ENCODE measurements at places on chromosomes 3 and 15.

GRCh38 chr3:195256639-195257453 lies 14.1 kb downstream of the XXYLT1 start:
- no peak for DNase-seq

DNA sequence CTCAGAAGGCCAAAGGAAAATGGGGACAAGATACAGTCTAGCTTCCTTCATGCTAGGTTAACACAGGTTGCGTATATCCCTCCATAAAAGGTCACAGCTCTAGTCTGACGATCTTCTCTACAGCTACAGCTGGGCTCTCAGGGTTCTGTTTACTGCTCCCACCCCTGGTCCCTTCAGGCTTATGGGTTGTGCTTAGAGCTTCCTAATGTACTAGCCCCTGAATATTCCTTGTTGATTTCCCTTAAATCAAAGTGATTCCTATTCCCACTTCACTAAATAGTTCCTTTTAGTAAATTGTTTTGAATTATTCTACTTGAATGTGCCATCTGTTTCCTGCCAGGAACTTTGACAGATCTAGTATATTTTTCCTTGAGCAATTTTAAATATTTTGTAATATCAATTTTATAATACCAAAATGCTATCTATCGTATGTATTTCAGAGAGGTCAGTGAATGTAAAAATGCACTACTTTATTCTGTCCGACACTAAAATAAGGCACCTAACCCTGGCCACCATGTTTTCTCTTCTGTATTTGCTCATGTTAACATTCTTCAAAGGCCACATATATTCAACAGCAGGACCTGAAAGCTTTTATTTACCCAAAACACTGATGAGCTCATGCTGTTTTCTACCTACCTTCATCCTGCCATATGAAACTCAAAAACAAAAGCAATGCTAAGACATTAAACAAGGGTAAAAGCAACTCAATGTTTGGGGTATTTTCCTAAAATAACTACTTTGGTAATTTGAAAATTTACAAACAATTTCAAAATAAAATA lies 92.8 kb upstream of the TGFBR2 start:
- no peak for DNase-seq

DNA sequence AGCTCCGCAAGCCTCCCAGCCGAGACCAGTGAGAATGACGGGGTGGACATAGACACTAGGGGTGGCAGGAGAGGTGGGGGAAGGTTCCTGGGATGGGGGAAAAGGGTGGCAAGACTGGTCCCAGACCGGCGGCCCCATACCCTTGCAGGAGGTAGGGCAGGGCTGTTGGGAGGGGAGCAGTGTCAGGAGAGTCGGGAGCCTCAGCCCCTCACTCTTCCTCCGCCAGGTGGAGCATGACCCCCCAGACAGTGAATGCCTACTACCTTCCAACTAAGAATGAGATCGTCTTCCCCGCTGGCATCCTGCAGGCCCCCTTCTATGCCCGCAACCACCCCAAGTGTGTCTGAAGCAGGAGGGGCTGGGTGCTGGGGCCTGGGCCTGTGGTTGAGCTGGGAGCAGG lies 8.7 kb upstream of the PSMD2 start:
- DNase-seq: no peak

DNA sequence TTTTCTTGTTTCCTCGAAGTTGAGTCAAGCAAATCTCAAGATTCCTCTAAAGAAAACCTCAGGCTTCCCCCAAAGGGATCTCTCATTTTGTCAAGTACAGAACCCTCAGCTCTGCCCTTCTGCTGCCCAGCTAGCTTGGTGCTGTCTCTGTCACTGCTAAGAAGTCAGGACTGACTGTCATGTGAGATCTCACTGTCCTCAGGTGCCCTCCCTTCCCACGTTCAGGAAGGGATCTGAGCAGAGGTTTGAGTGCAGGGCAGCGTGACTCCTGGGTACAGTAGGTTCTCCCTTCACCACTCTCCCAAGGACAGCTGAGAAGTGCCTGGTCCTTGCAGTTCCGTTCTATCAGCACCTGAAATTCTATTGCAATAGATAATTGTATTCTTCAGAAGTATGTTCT lies 229.7 kb downstream of the SLCO3A1 start:
- DNase-seq: no peak

DNA sequence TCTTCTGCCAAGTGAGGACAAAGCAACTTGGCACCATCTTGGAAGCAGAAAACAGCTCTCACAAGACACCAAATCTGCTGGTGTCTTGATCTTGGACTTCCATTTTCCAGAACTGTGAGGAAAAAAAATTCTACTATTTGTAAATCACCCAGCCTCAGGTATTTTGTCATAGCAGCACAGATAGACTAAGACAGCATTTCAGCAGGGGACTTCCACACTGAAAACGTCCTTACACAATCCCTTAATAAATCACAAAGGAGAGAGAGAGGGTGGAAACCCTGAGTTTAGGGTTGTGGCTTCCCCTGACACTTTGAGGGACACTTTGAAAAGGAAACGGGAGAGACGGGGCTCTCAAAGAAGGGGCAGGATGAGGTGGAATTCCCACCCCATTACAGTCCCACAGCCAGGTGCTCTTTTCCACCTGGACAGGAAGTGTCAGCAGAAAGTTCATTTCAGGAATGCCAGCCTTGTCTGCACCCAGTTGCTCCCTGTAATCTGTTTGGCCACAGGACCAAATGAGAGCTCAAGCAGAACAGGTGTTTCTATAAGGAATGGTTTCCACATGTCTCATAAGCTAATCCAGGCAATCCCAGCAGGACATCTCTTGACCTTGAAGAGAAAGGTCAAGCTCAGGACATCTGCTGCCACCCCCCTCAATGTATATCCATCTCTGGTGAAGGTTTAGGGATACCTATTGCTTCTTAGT lies 51.3 kb downstream of the MYLK start:
- DNase-seq: no peak

DNA sequence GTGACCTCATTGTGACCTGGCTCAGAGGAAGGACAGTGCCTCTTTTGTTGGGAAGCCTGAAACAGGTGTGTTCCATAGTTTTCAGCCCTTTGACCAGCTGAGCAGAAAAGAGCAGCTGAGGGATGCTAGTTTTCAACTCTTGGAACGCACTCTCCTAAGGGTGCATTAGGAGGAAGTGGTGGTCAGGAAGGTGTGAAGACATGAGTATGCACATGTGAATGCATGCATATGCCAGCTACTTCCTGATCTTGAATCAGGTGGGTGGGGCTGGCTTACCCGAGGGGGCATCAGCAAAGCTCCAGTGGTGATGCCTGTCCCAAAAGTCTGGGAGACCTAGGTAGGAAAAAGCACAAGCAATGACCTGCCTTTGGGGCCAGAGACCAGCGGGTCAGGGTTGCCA lies 23.3 kb upstream of the CEMIP start:
- DNase-seq: no peak

GRCh38 chr15:91694831-91695210 lies 158.7 kb upstream of the SLCO3A1 start:
- DNase-seq: no peak

- DNase-seq: no peak
These were observed 28.1 kb downstream of the CHST14 start for GRCh38 chr15:40498891-40499290.

DNA sequence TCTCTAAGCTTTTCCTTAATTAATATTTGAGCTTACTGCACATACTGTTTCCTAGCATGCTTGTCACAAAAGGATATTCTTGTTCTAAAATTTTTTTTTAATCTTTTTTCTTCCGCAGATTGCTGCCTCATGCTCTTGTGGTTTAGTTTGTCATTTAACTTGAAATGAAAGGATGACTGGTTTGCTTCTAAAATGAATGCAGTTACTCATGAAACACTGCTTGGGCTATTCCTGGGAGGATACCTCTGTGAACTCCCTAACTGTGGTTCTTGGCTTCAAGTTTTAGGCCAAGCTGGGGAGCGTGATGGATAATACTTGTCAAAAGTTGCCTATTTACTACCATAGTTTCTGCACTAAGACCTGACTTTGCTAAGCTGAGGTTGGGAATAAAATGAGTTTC lies 64.0 kb downstream of the USP13 start:
- DNase-seq: no peak

GRCh38 chr3:173826416-173826815 lies 428.9 kb downstream of the NLGN1 start:
- DNase-seq: no peak

DNA sequence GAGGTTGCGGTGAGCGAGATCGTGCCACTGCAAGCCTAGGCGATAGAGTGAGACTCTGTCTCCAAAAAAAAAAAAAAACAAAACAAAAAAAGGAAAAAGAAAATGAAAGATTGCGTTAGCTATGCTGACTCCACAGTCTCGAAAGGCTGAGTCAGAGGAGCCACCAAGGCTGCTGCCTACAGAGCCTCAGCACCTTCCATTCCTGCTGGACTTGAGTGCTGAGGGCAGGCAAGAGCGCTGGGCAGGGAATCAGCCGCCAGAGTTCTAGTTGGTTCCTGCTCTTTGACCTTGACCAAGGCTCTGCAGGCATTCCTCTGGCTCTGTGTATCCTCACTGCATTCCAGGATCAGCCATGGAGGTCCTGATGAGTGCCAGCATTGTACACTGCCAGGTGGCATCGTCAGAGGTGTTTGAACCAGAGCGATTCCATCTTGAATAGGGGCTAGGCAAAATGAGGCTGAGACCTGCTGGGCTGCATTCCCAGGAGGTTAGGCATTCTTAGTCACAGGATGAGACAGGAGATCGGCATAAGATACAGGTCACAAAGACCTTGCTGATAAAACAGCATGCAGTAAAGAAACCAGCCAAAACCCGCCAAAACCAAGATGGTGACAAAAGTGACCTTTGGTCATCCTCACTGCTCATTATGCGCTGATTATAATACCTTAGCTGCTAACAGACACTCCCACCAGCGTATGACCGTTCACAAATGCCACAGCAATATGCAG lies 5.9 kb downstream of the MESP2 start:
- no peak for DNase-seq

DNA sequence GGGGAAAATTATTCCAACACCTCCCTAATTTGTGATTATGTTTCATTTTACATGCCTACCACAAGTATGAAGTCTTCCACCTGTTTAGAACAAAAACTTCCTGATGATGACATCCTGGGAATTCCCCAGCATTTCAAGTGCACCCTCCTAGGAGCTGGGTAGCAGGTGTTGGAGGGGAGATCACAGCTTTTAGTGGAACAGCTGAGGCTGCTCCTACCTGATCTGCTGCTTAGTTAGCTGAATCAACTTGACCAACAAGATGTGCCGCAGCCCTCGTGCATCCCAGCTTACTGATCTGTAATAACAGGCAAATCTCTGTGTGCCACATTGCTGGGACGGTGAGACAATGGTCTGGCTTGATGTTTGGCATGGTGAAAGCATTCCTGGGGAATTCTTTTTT lies 29.7 kb downstream of the TRAK1 start:
- no peak for DNase-seq

DNA sequence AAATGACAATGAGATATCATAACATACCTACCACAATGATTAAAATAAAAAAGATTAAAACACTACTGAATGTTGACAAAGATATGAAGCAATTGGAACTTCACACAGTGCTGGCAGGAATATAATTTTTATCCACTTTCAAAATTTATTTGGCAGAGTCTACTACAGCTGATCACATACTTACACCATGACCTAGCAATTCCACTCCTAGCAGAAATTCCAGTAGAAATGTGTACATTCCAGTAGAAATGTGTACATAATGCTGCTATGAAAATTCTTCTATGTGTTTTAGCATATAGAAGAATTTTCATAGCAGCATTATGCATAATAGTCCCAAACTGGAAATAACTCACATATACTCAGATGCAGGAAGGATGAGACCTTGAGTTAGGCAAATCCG lies 43.5 kb downstream of the IFT57 start:
- no peak for DNase-seq

DNA sequence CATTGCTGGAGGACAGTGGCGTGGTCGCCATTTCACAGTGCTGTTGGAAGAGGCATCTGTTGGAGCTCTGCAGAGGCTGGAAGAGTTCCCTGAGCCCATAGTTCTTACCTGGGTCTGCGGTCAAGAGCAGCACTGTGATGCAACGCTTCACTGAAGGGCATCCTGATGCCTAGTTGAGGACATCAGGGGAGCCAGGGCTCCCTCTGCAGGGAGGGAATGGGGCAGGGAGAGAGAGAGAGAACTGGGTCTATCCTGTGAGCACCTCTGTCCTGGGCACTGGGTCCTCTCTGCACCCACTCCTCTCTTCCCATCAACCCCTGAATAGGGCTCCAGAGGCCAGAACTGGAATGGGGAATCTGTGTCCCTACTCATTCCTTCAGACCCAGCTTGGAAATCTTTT lies 23.9 kb upstream of the MOBP start:
- DNase-seq: no peak

DNA sequence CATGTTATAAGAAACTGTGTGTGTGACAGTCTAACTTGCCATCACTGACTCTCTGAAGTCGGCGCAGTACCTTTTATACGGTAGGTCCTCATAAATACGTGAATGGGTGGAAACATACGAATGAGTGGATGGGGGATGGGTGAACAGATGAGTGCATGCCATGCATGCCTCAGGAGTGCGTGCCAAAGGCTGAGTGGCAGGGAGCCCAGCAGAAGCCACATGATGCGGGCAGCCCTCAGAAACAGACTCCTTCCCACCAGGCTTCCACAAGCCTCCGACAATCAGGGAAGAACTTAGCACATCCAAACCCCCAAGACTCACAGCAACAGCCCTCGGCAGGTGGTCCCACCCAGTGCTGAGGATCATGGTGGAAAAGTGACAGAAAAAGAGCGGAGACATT lies 16.7 kb downstream of the HCN4 start:
- no peak for DNase-seq

- DNase-seq: no peak
These were observed 13.0 kb downstream of the GLB1 start for GRCh38 chr3:33083958-33084357.

DNA sequence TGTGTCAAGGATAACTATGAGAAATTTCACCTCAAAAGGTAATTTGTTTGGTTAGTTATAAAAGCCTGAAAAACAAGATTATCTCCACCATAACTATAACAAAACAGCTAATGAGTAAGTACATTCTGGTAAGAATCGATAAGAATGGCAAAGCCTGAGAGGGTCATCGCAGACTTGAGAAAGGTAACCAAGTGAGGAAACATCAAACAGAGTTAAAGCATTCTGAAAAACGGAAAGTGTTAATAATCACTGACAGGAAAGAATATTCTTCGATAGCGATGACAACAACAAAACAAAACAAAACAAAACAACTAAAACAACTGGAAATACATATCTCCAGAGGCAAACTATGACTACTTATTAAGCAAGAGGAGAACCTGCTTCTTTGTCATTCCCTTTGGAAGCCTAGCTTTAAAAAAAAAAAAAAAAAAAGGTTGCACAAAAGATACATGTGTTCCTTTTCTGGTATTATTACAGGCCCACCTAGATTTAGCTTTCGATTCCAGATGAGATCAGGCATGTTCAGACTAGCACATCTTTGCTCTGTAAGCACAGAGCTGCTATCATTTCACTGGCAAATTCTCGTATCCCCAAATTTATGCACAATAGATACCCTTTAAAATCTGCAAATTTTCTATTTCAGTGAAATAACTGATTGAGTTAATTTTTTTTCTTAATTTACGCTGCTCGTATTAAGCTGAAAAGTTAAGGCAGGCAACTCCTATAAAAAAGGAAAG lies 155.6 kb downstream of the TIGIT start:
- no peak for DNase-seq

GRCh38 chr3:170204023-170204472 lies 18.2 kb upstream of the PRKCI start:
- no peak for DNase-seq
